ENCODE measurements at places on chromosomes 1 and 21.
A peak's percentile ranks its signal among the peaks of the same experiment; 100 is the strongest.

- DNase-seq = no peak
These were observed 9.4 kb upstream of the SAMD11 start for GRCh38 chr1:914131-914890.

DNA sequence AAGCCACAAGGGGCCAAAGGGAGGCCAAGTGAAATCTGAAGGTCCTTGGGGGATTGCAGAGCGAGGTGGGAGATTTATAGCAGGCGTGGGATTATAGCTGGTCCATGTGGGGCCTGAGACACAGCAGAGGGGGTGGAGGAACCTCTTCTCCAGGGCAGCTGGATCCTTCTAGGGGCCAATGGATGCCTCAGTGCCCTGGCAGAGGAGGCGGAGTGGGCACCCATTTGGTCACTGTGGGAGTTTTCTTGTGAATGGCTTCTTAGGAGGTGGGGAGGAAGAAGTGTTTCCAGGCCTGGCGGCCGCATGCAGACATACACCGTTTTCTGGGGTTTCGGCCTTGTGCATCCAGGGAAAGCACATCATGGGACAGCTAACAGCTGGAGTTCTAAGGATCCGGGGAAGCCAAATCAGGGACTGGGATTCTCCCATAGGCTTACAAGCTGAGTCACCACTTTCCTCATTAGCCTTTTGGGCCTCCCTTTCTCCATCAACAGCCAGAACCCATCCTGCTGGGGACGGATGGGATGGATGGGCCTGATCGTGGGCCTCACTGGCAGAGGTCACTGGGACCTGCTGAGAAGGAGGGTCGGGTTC is 76.5 kb downstream of the RHOU start:
- DNase-seq = no peak

DNA sequence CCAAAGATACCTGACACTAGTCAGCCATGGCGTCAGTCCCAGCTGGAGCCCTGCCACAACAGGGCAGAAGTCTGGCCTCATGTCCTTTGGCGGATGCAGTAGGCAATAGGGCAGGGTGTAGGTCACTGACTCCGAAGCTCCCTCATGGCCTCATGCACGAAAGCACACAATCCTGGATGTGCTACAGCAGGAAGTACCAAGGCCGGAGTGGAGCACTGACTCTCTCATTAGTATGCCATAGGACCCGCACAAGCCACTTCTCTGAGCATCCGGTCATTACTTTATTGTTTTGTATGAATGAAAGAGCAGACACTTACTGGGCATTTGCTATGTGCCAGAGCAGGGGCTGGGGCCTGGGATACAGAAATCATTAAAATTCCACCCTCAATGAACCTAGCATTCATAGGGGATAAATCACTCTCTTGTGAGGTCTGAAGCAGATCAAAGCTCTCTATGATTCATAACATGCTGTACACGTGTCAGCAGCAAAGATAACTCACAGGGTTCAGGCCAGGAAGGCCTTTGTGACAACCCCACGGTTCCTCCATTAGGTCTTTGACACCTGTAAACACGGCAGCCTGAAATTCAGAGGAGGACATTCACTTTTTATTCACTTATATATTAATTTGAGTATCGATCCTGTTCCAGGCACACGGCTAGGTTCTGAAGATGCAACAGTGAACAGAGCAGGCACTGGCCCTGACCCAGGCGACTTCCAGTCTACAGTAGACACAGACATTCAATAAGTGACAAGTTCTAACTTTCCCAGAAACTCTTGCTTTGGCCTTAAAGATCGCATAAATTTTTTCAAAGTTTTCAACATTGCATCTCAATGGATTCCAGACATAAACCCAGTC is 357.9 kb upstream of the USP24 start:
- DNase-seq = no peak

DNA sequence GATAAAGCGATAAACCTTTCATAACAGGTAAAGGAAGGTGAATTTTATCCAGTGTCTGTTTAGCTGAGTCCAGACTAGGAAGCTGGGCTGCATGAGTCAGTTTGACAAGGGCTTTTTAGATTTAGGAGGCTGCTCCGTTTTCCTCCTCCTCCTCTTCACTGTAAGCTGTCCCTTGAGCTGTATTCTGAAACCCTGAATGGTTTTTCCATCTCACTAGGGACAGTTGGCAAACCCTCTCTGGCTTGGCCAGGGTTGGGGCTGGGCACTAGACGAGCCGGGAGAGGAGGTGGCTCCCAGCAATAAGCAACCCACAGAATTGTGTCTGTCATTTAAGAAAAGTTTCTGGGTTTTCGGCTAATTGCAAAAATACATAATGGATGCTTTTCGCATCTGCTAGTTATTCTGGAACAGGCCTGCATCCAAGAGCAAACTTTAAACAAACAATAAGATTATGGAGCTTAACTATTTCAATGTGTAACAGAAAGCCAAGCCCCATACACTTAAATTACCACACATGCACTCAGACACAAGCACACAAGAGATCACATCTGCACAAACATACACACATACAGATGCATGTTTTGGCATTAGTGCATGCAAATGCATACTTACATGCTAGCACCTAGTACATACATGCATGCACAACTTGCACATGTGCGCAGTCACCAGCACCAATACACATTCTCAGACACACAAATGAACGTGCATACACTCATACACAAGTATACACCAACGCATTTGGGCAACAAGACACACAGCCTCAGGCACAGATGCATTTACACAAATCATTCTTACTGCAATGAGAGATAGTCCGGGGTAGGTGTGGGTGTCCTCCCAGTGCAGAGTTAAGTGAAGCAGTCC is 27.8 kb upstream of the FOXE3 start:
- DNase-seq = no peak

DNA sequence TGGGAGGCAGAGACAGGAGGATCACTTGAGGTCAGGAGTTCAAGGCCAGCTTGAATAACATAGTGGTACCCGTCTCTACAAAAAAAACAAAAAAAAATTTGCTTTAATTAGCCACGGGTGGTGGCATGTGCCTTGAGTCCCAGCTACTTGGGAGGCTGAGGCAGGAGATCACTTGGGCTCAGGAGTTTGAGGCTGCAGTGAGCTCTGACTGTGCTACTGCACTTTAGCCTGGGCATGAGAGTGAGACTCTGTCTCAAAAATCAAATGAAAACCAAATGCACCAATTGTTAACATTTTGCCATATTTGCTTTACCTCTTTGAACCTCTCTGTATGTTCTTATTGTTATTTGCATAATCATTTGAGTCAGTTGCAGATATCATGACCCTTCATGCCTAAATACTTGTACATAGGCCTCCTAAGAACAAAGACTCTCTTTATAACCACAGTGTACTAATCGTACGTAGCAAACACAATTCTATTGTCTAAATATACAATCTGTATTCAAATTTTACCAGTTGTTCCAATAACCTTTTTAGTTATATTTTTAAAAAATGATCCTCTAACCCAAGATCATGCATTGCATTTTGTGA is 8.5 kb upstream of the NID1 start:
- no peak for DNase-seq

DNA sequence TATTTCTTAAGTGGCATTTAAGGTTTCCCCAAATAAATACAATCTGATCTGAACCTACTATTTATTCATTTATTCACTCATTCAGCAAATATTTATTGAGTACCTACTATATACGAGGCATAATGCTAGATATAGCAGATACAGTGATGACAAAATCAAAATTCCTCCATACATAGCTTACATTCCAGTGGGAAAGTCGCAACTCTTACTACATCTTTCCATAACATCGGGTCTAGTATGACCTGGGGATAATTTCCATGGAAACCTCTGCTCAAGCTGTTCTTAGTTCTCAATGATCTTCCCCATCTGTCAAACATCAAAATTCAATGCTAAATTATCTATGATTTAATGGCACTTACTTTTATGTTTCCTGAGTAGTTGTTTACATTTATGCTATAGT is 70.8 kb upstream of the PRKACB start:
- DNase-seq = peak; percentile 49

DNA sequence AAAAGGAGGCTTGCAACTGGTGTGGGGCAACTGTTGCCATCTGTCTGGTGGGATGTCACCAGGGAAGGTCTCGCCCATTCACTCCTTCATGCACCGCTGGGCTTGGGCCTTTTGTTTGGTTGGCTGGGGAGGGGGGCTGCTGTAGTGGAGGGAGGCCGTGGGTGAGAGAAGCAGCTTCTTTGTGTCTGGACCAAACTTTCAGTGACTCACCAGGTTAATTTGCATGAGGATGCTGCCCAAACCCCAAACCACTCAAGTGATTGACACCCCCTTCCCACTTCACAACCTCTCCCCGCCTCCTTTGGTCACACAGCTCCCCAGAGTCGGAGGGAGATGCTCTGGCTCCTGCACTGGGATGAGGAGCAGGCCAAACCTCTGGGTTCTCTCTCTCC is 19.7 kb downstream of the BTG2 start:
- peak; percentile 78 for DNase-seq

DNA sequence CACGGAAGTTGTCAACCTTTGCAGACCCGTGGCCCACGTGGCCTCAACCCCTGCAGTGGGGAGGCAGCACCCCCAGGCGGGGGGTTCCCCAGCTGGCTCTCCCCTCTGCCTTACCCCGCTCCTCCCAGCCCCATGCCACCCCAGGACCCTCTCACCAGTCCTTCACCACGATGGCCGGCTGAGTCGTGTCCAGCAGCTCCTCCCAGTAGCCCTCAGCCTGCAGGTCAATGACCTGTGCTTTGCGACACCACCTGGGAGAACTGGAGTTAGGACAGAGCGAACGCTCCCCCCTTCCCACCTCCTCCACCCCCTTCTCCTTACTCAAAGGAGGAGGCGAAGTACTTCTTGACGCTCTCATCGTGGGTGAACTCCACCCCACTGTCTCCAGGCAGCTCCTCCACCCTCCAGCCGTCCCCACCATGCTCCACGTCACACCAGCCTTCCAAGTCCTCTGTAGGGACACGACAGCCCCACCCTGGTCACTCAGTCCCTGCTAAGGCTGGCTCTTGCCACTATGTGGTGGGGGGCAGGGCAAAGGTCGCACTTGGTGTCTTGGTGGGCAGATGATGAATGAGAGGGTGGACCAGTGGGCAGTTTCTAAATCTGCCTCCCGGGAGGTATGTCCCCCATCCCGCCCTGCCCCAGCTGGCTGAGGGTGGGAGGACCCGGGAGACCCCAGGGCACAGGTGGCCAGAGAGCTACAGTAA is 4.5 kb downstream of the FBXO2 start:
- peak; percentile 44 for DNase-seq

DNA sequence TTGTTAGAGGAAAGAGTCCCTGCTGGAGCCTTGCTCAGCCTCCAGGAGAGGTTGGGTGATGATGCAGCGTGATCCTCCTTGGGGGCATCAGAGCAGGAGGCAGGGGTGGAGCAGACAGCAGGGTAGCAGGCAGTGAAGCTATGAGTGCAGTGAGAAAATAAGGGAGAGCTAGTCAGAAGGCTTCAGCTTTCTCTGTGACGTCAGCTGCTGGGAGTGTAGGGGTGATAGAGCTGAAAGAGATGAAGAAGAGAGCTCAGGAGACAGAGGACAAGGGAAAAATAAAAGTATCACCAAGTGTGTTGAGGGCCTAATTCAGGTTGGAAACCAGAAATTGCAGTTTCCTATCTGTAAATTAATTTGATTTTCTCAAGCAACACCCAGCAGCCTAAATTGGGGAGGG is 2.2 kb upstream of the ADAM30 start:
- DNase-seq = no peak

GRCh38 chr1:78088015-78088414 is 42.2 kb downstream of the GIPC2 start:
- no peak for DNase-seq

DNA sequence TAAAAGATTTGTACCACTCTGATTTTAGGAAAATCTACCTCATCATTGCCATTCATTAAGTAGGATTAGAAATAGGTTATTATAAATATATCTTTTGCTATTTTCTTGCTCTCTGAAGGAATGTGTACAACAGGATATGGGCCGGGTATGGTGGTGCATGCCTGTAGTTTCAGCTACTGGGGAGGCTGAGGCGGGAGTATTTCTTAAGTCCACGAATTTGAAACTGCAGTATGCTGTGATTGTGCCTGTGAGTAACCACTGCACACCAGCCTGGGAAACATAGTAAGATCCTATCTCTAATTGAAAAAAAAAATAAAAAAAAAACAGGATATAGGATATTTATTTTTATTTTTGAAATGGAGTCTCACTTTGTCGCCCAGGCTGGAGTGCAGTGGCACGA is 50.0 kb downstream of the CLIC4 start:
- DNase-seq = no peak

- DNase-seq = no peak
These were observed 139.4 kb downstream of the DHRS3 start for GRCh38 chr1:12478612-12478985.

- DNase-seq = no peak
These were observed 95.0 kb downstream of the PTPRU start for GRCh38 chr1:29331309-29331708.

GRCh38 chr21:44828362-44829056 is 10.6 kb upstream of the SUMO3 start:
- no peak for DNase-seq

GRCh38 chr1:1331068-1331965 is at the start of gene TAS1R3:
Gene TAS1R3, plus strand, starts transcription at chr1:1331280. Its CDS starts 66 bp downstream, at chr1:1331346.
- no peak for DNase-seq
